ENCODE measurements at places on chromosomes 1 and 21.

DNA sequence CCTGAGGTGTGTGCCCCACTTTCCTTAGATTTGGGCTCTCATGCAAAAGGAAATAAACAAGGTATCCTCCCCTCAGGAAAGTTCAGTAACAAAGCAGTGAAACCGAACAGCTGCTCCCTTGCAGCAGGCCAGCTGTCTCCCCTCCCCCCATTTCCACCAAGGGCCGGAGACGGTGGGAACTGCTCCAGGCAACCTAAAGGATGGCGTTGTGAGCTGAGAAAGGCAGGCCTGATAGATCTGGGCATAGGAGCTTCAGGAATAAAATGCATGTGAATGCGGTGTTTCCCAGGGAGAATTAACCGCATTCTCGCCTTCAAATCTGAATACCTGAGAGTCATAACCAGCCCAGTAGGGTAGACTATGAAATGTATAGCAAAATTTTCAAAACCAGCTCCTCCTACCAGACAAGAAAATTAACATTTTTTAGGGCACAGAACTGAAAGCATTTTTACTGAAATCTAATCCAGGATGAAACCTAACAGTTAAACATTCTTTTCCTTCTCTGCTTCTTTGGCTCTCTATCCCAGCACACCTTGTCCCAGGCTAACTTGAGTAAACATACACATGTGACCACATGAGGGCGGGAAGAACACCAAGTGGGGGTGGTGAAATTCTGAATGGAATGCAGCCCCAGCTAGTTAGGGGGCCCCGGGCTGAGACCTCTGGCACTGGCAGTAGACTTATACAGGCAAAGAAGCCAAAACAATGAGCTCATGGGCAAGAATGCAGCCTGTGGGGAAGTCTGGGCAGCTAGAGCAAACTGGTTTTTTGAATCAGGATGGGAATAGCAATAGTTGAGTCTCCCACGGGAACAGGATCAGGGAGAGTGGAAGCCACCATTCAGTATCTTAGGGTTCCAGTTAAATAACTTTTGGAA, 11.5 kb downstream of the MCL1 start:
- peak; percentile 92 for DNase-seq

DNA sequence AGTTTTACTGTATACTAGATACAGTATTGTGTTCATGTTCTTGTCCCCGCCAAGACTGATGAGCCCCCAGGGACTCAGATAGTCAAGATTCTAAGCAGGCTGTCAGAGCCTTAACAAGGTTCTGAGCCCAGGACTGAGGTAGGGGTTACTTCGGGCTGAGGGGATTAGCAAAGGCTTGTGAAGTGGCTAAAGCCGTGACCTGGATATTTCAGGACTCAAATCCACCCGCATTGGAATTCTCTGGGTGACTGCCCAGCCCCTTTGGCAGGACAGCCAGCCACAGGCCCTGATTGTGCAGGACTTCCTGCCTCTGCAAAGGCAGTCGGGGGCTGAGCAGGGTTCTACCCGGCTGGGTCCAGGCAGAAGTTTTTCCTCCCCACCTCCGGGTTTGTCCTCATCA, at the start of gene PLA2G5:
Gene PLA2G5, plus strand, starts transcription at position 321 of the 400 bp plus-strand sequence. CDS start 14,637 bp downstream, outside the sequence.
- peak; percentile 29 for DNase-seq

DNA sequence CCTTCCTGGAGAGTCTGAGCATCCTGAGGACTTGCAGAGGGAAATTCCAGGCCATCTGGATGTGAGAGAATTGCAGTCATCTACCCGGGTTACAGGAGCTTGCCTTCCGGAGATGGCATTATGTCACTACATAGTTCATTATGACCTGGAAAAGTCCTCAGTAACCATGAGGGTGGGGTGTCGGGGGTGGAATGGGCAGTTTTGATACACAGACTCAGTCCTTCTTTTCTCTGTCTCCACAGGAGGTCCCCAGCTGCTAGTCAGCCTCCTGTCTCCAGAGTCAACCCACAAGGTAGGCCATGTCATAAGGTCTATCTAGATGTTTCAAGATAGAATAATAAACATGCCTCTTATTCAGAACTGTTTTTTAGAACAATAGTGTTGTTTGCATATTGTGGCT, 268.2 kb upstream of the SGIP1 start:
- no peak for DNase-seq

DNA sequence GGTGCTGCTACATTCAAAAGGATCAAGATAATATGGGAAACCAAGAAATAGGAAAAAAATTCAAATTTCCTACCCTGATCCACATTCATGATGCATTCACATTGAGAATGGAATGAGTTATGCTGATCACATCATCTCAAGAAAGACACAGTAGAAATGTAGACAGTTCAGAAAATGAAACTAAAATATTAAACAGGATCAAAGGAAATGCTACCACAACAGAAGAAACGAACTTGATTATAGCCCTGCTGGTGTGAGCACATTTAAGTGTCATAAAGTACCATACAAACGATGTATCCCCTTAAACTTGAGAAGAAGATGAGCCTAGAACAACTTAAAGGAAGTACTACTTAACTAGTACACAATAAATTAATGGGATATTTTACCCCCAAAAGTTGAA, 21.3 kb downstream of the SYDE2 start:
- DNase-seq: no peak

DNA sequence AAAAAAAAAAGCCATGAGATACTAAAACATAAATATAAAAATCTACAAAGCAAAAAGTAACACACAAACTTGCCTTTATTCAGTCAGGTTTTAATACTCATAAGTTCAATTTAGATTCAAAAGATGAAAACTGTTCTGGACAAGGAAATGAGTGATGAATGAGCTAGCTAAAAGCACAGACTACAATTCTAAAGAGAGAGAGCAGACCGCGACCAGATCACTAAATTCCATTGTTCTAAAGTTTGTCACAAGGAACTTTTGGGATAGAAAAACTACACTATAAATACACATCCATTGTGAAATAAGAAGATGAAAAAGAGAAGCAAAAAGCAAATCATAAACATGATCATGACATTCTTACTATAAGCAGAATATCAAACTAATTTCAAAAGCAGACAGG, 1.7 kb downstream of the ODF2L start:
- no peak for DNase-seq

GRCh38 chr1:92916899-92917298, 44.4 kb downstream of the DIPK1A start:
- DNase-seq: no peak

- DNase-seq: no peak
These were observed 18.0 kb downstream of the CD247 start for GRCh38 chr1:167500283-167500860.

DNA sequence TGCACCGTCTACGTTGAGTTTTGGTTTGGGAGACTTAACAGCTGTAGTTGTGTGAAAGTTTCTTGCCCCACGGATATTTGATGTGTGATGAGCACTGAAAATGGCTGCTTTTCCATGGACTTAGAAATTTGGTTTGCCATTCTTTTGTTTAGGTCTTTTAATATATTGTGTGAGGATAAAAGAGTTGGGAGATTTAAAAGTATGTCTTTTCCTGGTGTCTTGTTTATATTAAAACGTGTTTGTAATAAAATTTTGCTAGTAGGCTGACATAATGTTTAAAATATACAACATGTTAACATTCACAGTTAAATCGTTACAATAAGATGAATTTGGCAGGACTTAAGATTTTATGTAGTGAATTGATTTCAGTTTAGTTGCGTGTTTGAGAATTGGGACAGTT, 106.9 kb downstream of the DYRK1A start:
- DNase-seq: no peak

GRCh38 chr1:156643778-156644092, 1.8 kb downstream of the BCAN start:
- no peak for DNase-seq

DNA sequence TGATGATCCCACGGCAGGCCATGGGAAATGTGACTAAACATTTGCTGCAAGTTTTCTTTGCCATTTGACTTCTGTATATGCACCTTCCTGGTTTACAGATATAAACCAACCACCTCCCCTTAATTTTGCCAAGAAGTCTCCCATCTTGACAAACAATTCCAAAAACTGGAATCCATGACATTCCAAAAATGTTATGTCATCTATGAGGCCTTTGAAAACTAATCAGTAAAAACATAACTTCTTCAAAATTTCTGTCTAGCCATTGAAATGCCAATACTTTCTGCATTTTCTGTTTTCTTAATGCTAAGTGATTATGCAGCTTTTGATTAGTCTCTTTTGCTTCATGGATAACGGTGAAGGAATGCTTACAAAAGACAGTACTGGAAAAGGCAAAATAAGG, 84.1 kb downstream of the LYST start:
- DNase-seq: no peak

GRCh38 chr1:157241185-157241538, 103.0 kb upstream of the ETV3 start:
- no peak for DNase-seq

- no peak for DNase-seq
These were observed 4.4 kb downstream of the DVL1 start for GRCh38 chr1:1344655-1345361.

DNA sequence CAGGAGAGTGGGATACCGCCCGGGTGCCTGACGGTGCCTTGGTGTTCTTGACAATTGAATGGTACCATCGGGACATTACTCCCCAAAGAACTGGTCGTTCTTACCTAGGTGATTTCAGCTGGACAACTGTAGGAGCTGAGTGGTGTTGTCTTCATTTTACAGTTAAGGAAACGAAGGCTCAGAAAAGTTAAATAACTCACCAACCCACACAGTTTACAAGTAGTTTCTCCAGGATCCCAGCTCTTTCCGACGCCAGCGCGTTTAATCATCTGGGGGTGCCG, 1.6 kb downstream of the PIK3CD start:
- no peak for DNase-seq

DNA sequence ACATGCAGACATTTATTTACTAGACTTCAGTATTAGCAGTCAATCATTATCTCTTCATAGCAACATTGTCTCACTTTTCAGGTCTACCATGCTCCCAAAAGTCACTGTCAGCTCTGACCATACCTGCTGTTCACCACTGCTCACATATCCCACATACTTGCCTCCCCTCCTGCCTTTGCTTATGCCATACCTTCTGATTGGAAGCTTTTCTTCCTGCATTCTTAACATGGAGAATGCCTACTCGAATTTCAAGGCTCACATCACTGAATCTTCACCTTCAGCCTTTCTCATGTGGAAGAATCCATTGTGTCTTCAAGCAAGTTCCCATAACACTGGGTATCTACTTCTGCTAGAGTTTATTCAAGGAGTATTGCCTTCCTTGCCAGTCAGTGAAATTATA, 135.4 kb downstream of the NTNG1 start:
- DNase-seq: no peak

GRCh38 chr1:88935522-88936222, 44.3 kb upstream of the GTF2B start:
- DNase-seq: no peak

GRCh38 chr1:10941891-10942541, 70.4 kb upstream of the TARDBP start:
- DNase-seq: peak; percentile 77

- DNase-seq: no peak
These were observed 14.7 kb downstream of the NCF2 start for GRCh38 chr1:183575606-183576005.

GRCh38 chr1:24266398-24266941, 52.7 kb upstream of the GRHL3 start:
- no peak for DNase-seq

DNA sequence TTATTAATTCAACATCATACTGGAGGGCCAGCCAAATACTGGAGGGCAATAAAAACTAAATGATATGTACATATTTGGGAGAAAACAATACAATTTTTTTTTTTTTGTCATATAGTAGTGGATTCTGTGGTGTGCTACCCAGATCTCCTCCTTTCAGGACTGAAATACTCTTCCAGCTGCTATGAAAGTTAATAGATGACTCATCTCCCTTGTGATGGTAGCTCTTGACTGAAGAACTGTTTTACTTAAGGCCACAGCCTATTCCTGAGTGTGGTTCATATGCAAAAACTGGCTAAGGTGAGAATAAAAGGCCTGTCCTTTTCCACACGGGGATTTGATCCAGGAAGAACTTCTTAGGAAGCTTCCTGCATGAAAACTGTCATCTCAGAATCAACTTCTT, 307.9 kb downstream of the HLX start:
- no peak for DNase-seq

GRCh38 chr1:1435106-1435903, at the start of gene VWA1:
VWA1 (plus strand) TSS chr1:1435690; CDS start chr1:1435749, 59 bp downstream.
- DNase-seq: peak; percentile 77

DNA sequence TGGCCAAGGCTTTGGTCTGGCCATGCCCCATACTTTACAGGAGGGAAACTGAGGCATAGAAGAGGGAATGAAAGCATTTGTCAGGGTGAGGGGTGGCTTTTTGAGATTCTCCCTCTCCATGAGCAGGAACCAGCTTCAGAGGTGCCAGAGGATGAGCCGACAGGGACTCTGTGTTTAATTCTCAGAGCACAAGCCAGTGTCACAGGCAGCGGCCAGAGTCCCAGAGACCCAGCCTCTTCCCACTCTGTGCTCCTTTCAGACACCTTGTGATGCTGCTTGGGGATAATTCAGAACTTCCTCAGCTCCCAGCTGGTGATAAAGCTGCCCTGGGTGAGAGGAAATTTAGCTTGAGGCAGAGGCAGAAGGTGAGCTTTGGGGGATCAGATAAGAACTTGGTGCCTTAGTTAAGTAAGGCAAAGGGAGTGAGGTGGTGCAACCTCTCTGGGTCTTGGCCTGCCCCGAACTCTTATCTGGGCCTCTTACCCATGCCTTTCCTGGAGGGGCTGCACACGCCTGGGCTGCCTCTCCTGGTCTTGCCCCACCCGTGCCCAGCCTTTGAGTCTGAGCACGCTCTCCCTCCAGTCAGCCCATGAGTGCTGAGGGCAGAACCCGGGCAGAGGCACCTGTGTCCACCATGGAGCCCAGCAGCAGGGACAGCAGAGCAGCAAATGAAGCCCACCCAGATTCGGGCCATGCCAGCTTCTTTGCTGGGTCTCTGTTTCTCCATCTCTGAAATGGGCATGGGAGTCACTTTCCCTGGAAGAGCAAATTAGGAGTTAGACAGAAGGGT, 175.6 kb upstream of the C1orf174 start:
- no peak for DNase-seq

GRCh38 chr1:22608361-22608760, 28.1 kb upstream of the C1QA start:
- no peak for DNase-seq

- DNase-seq: no peak
These were observed 99.2 kb upstream of the GRIK3 start for GRCh38 chr1:37133276-37134145.

DNA sequence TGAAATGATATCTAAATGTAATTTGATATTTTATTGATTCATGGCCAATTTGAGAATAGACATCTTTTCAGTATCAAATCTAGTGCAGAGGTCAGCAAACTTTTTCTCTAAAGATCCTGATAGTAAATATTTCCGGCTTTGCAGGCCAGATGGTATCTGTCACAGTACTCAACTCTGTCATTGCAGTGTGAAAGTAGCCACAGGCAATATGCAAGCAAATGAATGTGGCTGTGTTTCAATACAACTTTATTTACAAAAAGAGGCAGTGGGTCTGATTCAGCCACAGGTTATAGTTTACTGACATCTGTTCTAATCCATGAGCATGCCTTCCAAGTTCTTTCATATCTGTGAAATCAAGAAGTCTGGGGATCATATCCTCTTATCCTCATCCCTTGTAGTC, 221.2 kb downstream of the PRDM2 start:
- DNase-seq: no peak

GRCh38 chr1:187504779-187505178, 676.0 kb downstream of the PLA2G4A start:
- no peak for DNase-seq

All from right lung (tissue), 10 donors.